Mesenchymal stem cell (in vitro differentiated cells and primary cell): ENCODE measurements at places on chromosomes 7 and 10.

DNA sequence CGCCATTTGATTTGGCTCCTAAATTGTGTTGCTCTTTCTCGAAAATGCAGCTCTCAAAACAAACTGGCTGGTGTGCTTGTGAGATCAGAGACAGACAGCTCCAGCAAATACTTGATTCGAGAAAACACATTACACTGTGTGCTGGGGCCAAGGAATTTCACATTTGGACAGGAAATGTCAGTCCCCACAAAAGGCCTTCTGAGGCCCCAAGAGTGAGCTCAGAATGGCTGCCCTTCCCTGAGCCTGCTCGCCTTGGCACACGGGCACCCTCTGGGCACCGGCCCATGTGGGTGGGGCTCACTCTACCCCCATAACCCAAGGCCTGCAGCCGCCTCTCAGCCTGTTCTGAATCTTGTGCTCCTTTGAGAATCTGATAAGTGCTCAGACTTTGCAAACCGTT is 13.9 kb upstream of the HSPA12A start:
- H3K4me3 ChIP-seq, result no peak overlapping the region
- H3K27me3 ChIP-seq, result no peaks in the 10 kb centered on the region
- DNase-seq, result no peak
- no peaks in the 10 kb centered on the region for H3K36me3 ChIP-seq
- H3K4me1 ChIP-seq, result peaks cover 8% of the 10 kb centered on the region
- H3K27ac ChIP-seq, result no peak overlapping the region

DNA sequence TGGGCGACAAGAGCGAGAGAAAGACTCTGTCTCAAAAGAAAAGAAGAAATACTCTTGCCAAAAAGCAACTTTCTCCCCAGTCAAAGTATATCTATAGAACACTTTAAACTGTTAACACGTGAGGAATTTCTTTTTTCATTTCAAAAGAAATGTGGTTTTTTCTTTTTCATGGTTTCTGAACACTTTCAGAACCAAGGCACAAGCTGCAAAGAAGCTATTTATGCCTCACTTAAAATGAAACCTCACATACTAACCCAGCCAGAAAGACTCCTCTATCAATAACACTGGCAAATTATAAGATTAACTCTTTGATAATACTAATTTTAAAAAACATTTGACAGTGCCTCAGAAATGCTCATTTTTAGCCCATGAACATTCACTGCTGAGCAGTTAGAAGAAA is 20.9 kb downstream of the TBX20 start:
- DNase-seq, result no peak
- no peak overlapping the region for H3K4me3 ChIP-seq
- H3K27me3 ChIP-seq, result no peaks in the 10 kb centered on the region
- no peak overlapping the region for H3K27ac ChIP-seq
- no peaks in the 10 kb centered on the region for H3K36me3 ChIP-seq
- no peaks in the 10 kb centered on the region for H3K4me1 ChIP-seq

DNA sequence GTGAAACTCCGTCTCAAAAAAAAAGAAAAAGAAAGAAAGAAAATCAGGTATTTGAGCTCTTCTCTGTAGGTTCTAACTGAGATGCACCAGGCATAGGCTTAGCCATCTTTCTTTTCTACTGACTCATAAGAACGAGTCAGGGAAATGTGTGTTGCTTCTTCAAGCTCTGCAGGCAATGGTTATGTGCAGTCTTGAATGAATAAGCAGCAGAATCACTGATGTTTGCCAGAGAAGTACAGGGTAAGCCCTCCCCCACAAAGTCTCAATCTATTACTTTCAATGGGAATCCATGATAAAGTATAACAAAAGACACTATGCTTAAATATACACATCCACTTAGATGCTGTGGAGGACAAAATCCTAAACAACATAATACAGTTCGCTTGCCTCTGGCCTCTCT is 239.2 kb downstream of the PARD3 start:
- H3K27ac ChIP-seq, result no peak overlapping the region
- H3K4me3 ChIP-seq, result no peak overlapping the region
- peak; percentile 20 for DNase-seq
- no peaks in the 10 kb centered on the region for H3K27me3 ChIP-seq
- H3K36me3 ChIP-seq, result no peaks in the 10 kb centered on the region
- peaks cover 22% of the 10 kb centered on the region for H3K4me1 ChIP-seq

DNA sequence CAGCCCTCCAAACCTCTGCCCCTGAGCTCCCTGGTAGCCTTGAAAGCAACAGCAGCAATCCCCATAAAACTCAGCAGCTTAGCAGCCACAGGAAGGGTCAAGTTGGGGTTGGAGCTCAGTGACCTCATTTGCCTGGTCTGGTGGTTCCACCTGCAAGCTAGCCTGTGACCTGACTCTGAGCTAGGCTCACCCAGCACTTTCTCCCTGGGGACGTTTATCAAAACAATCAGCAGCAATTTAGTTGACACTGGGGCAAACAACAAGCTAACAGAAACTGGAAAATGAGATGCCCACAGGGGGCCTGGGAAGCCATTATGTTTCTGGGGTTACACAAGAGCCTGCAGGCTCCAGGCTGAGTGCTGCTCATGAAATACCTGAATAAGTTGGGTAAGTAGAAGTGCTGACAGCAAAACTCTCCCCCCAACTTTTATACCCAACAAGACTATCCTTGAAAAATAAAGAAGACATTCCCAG is 22.4 kb upstream of the CRYGN start:
- H3K4me3 ChIP-seq, result no peak overlapping the region
- H3K36me3 ChIP-seq, result peaks cover 26% of the 10 kb centered on the region
- H3K27ac ChIP-seq, result no peak overlapping the region
- peaks cover 14% of the 10 kb centered on the region for H3K4me1 ChIP-seq
- H3K27me3 ChIP-seq, result no peaks in the 10 kb centered on the region

DNA sequence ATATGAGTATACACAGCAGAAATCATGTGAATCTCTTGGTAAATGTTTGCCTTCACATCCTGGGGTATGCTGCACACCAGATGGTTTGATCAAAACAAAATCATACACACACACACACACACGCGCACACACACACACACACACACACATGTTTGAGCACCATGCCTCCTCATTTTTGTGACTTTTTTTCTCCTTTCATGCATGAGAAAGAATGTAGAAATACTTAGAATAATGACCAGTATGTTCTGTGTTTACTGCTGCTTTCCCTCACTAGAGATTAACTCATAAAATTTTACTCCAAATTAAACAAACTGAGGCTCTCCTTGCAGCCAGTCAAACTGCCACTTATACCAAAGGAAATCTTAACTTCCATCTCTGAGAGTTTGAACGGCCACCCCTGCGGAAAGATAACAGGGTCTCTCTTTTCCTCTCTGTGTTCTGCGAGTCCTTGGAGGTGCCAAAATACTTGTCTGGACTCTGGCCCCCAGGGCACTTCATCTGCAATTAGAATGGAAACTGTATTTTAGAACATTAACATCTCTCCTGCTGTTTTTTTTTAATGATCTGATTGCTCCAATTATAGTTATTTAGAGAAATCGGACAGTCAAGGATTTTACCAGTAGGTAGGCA is 320.8 kb upstream of the NFE2L3 start:
- DNase-seq, result peak; percentile 35
- peak overlapping the region; percentile 57 for H3K27ac ChIP-seq
- no peak overlapping the region for H3K4me3 ChIP-seq

GRCh38 chr7:19143881-19144574 is 1.2 kb downstream of the FERD3L start:
- DNase-seq, result no peak
- peaks cover 33% of the 10 kb centered on the region for H3K27me3 ChIP-seq
- H3K4me3 ChIP-seq, result peak overlapping the region; percentile 69
- H3K4me1 ChIP-seq, result peaks cover 14% of the 10 kb centered on the region
- H3K36me3 ChIP-seq, result no peaks in the 10 kb centered on the region

DNA sequence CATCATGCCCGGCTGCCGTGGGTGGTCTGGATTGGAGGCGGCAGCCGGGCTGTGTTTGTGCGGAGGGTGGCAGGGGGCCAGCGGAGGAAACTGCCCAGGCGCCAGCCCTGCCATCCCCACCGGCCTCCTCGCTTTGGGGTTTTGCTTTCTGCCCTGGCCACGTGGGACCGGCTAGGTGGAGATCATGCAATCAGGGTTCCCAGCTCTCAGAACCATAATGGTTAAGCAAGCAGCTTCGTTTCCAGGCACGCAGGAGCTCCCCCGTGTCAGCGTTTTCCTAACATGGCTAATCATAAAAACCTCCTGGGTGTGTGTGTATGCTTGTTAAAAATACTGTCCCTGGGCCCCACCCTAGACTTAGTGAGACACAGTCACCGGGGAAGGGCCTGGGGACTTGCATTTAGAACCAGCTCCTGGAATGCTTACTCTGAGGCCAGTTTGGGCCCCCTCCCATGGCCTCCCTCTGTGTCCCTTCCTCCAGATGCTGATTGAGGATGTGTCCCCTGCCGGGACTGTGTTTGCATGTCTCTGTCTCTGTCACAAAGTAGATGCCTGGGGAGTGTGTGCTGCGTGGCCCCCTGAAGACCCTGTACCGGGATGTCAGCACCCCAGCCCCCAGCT is 119.3 kb downstream of the CUX1 start:
- H3K36me3 ChIP-seq, result no peaks in the 10 kb centered on the region
- H3K4me3 ChIP-seq, result no peak overlapping the region
- no peaks in the 10 kb centered on the region for H3K27me3 ChIP-seq
- no peak overlapping the region for H3K27ac ChIP-seq
- peak; percentile 82 for DNase-seq

GRCh38 chr7:32145911-32146310 is 75.7 kb upstream of the PDE1C start:
- peaks cover 4% of the 10 kb centered on the region for H3K4me1 ChIP-seq

GRCh38 chr7:18357691-18358090 is 137.9 kb upstream of the HDAC9 start:
- H3K27ac ChIP-seq, result no peak overlapping the region
- no peaks in the 10 kb centered on the region for H3K36me3 ChIP-seq
- peak; percentile 6 for DNase-seq

DNA sequence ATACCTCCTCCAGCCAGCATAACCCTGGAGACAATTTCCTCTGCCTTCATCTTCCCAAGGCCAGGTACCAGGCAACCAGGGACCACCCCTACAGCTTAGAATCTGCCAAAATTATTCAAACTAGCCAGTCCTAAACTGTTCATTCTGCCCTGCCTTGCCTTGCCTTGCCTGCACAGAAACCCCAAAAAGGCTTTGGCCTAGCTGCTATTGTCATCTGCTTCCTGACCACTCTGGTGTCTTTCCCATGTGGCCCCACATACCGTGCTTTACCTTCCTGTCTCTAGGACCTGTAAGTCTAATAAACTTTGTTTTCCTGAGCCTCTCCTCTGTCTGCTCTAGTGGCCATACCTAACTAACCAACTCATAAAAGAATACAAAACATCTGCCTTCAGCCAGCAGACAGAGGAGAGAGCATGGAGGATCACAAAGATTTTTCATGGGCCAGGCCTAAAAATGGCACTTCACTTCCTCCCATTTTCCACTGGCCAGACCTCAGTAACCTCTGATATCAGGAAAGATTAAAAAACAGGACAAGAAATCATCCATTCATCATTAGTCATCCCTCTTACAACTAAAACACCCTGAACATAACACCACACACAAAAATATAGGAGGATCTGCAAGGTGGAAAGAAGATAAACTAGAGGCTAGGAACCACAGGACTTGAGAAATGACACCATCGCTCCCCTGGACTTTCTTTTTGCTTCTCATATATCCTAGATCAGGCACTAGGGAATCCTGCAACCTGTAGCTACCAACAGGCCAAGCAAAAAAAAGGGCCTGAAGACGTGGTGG is 51.5 kb downstream of the IMMP2L start:
- H3K27me3 ChIP-seq, result no peaks in the 10 kb centered on the region
- no peak overlapping the region for H3K27ac ChIP-seq
- H3K4me3 ChIP-seq, result no peak overlapping the region
- H3K36me3 ChIP-seq, result no peaks in the 10 kb centered on the region

DNA sequence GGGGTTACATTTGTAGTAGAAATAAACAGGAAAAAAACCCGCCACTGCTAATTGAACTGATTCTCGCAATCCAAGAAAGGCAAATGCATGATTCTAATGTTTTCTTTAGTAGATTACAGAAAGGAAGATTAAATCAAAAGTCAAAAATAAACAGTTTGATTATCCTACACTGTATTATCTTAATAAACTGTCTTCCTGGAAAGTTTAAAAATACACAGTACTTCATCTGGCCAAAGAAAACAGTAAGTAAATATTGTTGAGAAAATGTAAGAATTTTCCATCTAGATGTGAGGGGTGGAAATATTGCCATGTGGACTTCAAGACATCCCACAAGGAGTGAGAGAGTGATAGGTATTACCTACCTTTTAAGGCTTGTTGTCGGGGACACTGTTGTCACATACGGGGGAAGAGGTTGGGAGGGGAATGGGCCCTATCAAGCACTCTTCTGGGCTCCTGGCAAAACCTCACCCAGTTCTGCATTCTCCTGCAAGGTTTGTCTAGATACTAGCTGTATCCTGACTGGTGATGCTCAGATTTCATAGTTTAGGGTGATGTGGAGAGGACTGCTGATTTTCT is 17.8 kb downstream of the GRK5 start:
- no peaks in the 10 kb centered on the region for H3K36me3 ChIP-seq
- no peaks in the 10 kb centered on the region for H3K4me1 ChIP-seq
- DNase-seq, result no peak
- no peaks in the 10 kb centered on the region for H3K27me3 ChIP-seq
- no peak overlapping the region for H3K27ac ChIP-seq
